ENCODE measurements at places on chromosomes 2 and 18.

GRCh38 chr18:55246278-55246677, 287.0 kb upstream of the CCDC68 start:
- no peak for DNase-seq

DNA sequence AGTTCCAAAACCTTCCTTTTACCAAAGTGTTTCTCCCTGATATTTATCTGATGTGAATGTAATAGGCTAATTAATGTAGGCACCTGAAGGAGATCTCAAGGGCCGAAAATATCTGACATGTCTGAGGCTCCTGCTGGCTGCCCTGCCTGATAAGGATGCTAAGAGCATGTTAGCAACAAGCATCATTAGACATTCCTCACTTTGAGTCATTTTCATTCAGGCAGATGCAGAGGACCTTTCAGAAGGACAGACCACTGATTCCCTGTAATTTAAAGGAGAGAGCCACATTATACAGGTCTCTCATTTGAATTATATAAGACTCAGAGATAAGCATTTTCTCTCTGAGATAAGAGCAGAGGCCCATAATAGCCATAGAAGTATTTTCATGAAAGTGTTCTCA, 222.4 kb upstream of the NCKAP5 start:
- peak; percentile 30 for DNase-seq

GRCh38 chr2:77325395-77325794, 196.8 kb downstream of the LRRTM4 start:
- no peak for DNase-seq

DNA sequence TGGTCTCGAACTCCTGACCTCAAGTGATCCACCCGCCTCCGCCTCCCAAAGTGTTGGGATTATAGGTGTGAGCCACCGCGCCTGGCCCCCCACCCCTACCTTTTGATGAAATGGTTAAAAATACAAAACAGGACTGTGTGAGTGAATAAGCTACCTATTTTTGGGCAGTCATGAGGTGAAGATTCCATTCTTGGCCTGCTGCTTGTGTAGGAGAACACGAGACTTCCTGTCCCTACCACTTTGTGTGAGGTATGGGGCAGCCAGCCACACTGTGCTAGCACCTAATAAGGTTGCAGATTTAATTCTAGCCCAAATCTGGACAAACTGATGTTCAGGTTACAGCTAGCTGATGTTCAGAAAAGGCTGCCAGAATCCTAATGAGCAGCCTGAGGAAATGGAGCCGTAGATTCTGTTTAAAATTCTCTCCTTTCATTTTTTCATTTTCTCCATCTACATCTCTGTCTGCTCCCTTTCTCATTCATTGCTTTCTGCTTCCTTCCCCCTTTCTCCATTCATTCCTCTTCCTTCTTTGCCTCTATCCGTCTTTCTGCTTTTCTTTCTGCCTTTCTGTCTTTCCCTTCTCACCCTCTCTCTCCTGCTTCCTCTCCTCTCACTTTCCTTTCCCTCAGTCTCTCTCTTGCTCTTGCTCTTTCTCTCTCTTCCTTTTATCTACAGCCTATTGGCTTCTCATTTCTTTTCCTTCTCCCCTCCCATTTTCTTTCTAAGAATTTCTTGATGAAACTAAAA, 4.6 kb upstream of the LTBP1 start:
- DNase-seq: no peak

- peak; percentile 47 for DNase-seq
Observed at GRCh38 chr2:133986081-133986837, 267.6 kb upstream of the MGAT5 start.

Measured in iris pigment epithelial cell (primary cell).